Stimulated activated CD4-positive, alpha-beta T cell treated with anti-CD3 and anti-CD28 coated beads, Interleukin-4, amount 100 ng/mL, for 24 hours (primary cell): ENCODE measurements at places on chromosomes 2 and 18.

GRCh38 chr2:103880081-103880834 is 973.7 kb upstream of the POU3F3 start:
- DNase-seq: no peak

- DNase-seq: no peak
These were observed 18.6 kb downstream of the RMC1 start for GRCh38 chr18:23521907-23522306.

DNA sequence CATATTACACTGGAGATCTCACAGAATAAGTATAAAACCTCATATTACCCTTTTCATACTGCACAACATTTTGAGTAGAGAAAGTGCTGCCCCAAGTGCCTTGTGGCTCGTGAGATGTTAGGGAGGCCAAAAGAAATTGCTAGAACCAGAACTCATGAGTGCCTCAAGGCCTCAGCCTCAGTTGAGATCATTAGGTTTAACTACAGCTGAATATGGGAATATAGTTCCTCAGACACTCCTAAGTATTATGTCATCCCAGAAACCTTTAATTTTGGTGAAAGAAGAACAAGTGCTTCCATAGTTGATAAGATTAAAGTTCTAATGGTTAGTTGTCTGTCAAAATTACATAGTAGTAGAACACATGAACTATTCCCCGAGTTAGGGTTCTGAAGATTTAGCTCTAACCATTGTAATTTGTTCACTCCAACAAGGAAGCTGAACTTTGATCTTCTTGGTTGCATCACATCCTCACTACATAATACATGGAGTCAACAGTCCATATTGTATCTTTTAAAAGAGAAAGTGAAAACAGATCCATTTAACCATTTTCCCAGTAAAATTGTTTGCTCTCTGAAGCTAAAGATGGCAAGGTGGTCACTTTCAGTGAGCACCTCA is 9.6 kb upstream of the AQP4 start:
- DNase-seq: no peak

- no peak for DNase-seq
These were observed 69.3 kb downstream of the ALPK2 start for GRCh38 chr18:58559427-58560186.

- DNase-seq: peak; percentile 93
These were observed 1.0 kb upstream of the AGBL5 start for GRCh38 chr2:27050281-27050995.

DNA sequence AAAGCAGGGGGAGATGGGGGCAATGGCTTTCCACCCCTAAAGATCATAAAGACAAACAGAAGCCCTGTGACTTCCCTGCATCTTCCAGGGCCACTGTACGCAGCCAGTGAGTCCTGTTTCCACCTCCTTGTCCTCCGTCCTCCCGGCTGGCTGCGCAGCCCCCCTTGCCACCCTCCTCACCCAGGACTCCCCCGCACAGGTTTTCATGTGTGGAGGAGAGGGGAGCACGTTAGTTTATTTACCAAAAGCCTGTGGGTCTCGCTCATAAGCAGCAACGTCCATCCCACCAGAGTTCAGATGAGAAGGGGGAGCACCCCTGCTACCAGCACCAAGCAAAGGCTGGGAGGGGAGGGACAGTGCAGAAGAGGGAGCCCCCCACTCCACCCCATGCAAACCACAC is 11.7 kb downstream of the CYP26B1 start:
- no peak for DNase-seq

GRCh38 chr2:221205103-221205673 is 366.9 kb downstream of the EPHA4 start:
- DNase-seq: no peak

GRCh38 chr2:151718796-151719195 is 15.5 kb downstream of the NEB start:
- DNase-seq: no peak

- no peak for DNase-seq
These were observed 1.5 kb downstream of the NDC80 start for GRCh38 chr18:2572892-2573291.

GRCh38 chr2:230296917-230297316 is 30.1 kb upstream of the SP140L start:
- no peak for DNase-seq

DNA sequence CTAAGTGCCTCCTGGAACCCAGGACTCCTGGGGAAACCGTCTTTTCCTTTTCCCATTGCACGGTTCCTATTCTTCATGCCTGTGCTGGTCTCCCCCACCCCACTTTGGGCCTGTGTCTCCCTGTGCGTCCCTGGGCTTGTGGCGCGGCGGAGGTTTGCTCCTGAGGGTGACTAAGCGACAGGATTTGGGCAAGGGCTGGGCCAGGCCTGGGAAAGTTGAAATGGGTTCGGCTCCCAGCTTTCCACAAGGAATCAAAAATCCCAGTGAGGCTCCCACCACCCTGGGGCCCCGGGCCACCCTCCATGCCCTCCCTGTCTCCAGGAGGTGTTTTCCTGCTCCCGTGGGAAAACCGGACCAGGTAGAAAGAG is 197.6 kb downstream of the NDUFA10 start:
- DNase-seq: no peak

DNA sequence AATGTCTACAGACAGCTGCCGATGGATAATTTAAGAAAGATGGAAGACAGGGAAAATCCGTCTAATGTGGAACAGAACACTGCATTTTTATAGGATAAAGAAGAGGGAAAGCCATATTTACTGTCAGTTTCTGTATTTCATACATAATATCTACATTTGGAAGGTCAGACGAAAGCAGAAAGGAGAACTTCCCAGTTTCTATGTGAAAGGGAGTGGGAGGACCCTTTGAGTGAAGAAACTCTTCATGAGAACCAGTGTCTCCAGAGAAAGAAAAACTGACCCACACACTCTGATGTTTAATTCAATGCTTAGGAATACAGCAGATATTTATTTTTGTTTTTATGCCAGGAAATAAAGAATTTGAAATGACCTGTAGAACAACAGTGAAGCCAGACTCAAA is 127.2 kb downstream of the CALCRL start:
- DNase-seq: no peak

DNA sequence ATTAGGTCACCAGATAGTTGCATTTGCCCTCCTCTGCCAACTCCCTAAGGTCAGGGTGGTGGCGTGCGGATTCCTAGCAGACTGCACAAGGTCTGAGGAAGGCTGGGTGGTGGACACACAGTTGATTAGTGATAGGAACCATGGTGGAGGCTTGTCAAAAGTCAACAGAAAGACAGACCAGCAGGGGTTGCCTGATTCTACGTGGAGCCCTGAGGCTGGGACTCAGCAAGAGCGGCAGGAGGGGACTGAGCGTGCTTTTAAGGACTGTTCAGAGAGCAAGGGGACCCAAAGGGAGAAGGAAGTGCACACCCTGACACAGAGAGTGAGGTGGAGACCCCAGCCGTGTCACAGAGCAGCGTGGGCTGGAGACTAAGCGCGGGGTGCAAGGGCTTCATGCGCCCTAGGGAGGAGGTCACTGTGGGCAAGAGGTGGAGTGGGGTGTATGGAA is 513.2 kb downstream of the RNF144A start:
- DNase-seq: no peak
